ENCODE measurements at places on chromosomes 6 and 20. TPM values are rescaled to one million over a fixed set of nuclear protein-coding genes. Genes with fewer than 3 reads are reported as not detected.

The GSS gene
- 94.0 TPM for total RNA-seq

The HLA-DMA gene
- total RNA-seq = 1.5 TPM

The MOG gene
- total RNA-seq = not detected

The MEP1A gene
- total RNA-seq = not detected

The KIAA1755 gene
- total RNA-seq = 0.21 TPM

The XKR7 gene
- not detected for total RNA-seq

The SLC22A2 gene
- total RNA-seq = 3.9 TPM

The CST1 gene
- not detected for total RNA-seq

The MAPK13 gene
- total RNA-seq = 44.3 TPM

The CD109 gene
- total RNA-seq = 95.9 TPM

The FRMD1 gene
- not detected for total RNA-seq

The TMEM217 gene
- total RNA-seq = 4.8 TPM

The MC3R gene
- total RNA-seq = not detected

The DNAH8 gene
- not detected for total RNA-seq

The TFAP2A gene
- 11.9 TPM for total RNA-seq

The VNN1 gene
- 1.2 TPM for total RNA-seq

The HLA-F gene
- total RNA-seq = 13.4 TPM

The MTFR2 gene
- 0.64 TPM for total RNA-seq

The PDE7B gene
- 0.24 TPM for total RNA-seq

The CCM2L gene
- under 0.01 TPM for total RNA-seq

The PTPRT gene
- total RNA-seq = under 0.01 TPM

The GUCA1A gene
- not detected for total RNA-seq

The TRAPPC3L gene
- total RNA-seq = not detected

The LINC00237 gene
- total RNA-seq = not detected

The SLCO4A1 gene
- 1.1 TPM for total RNA-seq

The SCUBE3 gene
- under 0.01 TPM for total RNA-seq

The ENPP5 gene
- 1.1 TPM for total RNA-seq

The PRSS16 gene
- total RNA-seq = 5.5 TPM

The ADGRF5 gene
- 0.48 TPM for total RNA-seq

The PRR3 gene
- 1.5 TPM for total RNA-seq

The PRDM1 gene
- total RNA-seq = 2.6 TPM

The PRL gene
- total RNA-seq = not detected

The MEI4 gene
- total RNA-seq = 0.24 TPM

The AFDN gene
- total RNA-seq = 172 TPM

The RSPH3 gene
- 10.0 TPM for total RNA-seq

The PRELID3B gene
- 133 TPM for total RNA-seq

The ZSCAN16 gene
- 3.8 TPM for total RNA-seq

The CASS4 gene
- total RNA-seq = 0.24 TPM

The CGA gene
- not detected for total RNA-seq

The ZNF831 gene
- total RNA-seq = not detected

The ZC2HC1B gene
- not detected for total RNA-seq

The SLC2A10 gene
- 19.0 TPM for total RNA-seq

The MOCS1 gene
- 2.3 TPM for total RNA-seq

The POPDC3 gene
- total RNA-seq = 4.3 TPM

The CLPSL1 gene
- total RNA-seq = not detected

The GOPC gene
- total RNA-seq = 39.5 TPM

The SLC22A3 gene
- total RNA-seq = 8.0 TPM

The HSF2 gene
- total RNA-seq = 11.3 TPM

The SCAND1 gene
- total RNA-seq = 86.3 TPM

The HLA-C gene
- 310 TPM for total RNA-seq

The MCHR2 gene
- not detected for total RNA-seq

The RIPPLY2 gene
- not detected for total RNA-seq

The CTCFL gene
- total RNA-seq = not detected

The RBPJL gene
- total RNA-seq = not detected

The FOXS1 gene
- total RNA-seq = not detected

The ATP6V1G2 gene
- total RNA-seq = 1.2 TPM

The UNC93A gene
- not detected for total RNA-seq

Measured in tracheal epithelial cell (primary cell).